ENCODE measurements at places on chromosomes 12 and 14.

DNA sequence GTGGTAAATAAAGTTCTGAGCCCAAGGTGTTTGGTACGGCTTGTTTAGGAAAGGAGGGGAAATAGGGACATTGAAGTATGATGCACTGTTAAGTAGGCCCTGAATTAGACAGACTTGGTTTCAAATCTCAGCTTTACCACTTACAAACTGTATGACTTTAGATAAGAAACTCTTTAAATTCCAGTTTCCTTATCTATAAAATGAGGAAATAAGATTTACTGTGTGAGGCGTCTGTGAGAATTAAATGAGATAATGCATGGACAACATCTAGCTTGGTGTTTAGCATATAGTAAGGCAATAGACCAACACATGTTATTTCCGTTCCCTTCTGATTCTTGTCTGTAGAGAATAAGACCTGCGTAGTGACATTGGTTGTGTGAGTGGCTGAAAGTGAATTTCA is 7.0 kb downstream of the NCKAP1L start:
- DNase-seq, result no peak

GRCh38 chr14:69142101-69142500 is 10.8 kb downstream of the DCAF5 start:
- DNase-seq, result no peak

- DNase-seq, result no peak
Observed at GRCh38 chr12:114963846-114964245, 279.9 kb upstream of the TBX3 start.

DNA sequence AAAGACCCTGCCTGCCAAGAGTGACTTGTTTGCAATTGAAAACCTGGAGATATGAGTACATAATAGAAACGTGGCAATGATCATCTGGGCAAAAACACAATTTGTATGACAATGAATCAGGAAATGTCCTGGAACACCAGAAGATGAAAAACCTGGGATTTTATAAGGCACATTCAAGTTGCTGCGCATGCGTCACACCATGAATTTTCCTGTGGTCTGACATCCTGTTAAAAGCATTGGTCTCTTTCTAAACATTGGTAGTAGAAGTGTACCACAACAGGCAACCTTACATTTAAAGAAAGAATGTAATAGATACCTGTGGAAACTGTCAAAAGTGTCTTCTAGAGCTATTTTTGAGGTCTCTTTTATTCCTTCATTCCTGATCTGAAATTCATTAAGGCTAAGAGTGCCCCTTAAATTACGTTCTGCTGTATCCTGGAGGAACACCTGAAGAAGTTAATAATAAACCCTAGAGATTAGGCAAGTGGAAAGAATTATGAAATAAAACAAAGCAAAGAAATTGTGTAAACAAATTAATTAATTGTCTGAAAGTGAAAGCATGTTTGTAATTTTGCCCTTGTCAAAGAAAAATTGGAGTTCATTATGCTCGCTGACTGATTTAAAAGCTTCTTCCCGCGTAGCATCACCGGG is 676.5 kb downstream of the DIO2 start:
- no peak for DNase-seq

GRCh38 chr12:91680864-91681263 is 464.8 kb downstream of the BTG1 start:
- no peak for DNase-seq

- no peak for DNase-seq
Observed at GRCh38 chr12:31278424-31278823, 47.5 kb downstream of the SINHCAF start.

GRCh38 chr12:131507881-131508280 is 203.0 kb upstream of the SFSWAP start:
- DNase-seq, result no peak
